Karpas-422 (cell line): ENCODE measurements at places on chromosomes 3 and 15. TPM values are rescaled to one million over a fixed set of nuclear protein-coding genes. Genes with fewer than 3 reads are reported as not detected.

GRCh38 chr3:46604127-46604526 lies 8.2 kb upstream of the FAM240A start:
- DNase-seq: no peak
- no peak overlapping the region for H3K27ac ChIP-seq
- no peaks in the 10 kb centered on the region for H3K4me1 ChIP-seq
- no peaks in the 10 kb centered on the region for H3K27me3 ChIP-seq

CP gene
- not detected in 2 replicates for total RNA-seq

- peak overlapping the region; percentile 92 for H3K27ac ChIP-seq
- H3K27me3 ChIP-seq: no peaks in the 10 kb centered on the region
- H3K4me1 ChIP-seq: peaks cover 98% of the 10 kb centered on the region
- no peaks in the 10 kb centered on the region for H3K36me3 ChIP-seq
- H3K4me3 ChIP-seq: peak overlapping the region; percentile 62
- peak; percentile 79 for DNase-seq
Measured at GRCh38 chr15:74403588-74403919, 30.2 kb downstream of the SEMA7A start.

DNA sequence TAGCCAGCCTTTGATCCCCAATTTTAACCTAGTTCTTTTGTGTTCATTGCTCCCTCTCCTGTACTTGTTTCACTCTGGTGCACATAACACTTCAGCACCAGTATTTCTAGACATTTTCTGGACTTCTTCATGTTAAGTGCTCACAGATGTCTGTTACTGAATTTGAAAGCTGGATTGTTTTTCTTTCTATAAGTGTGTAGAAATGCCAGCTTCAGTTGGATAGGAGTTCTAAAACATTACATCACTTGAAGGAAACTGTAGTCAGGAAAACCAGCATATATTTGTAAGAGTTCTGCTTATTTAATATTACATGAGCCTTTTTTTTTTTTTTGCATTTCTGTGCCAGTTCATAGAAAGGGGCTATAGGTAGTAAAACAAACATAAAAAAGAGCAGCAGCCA lies 21.6 kb downstream of the QTRT2 start:
- H3K4me1 ChIP-seq: no peaks in the 10 kb centered on the region
- no peaks in the 10 kb centered on the region for H3K27me3 ChIP-seq
- H3K4me3 ChIP-seq: no peak overlapping the region
- H3K27ac ChIP-seq: no peak overlapping the region
- no peak for DNase-seq
- H3K36me3 ChIP-seq: peaks cover 73% of the 10 kb centered on the region

DNA sequence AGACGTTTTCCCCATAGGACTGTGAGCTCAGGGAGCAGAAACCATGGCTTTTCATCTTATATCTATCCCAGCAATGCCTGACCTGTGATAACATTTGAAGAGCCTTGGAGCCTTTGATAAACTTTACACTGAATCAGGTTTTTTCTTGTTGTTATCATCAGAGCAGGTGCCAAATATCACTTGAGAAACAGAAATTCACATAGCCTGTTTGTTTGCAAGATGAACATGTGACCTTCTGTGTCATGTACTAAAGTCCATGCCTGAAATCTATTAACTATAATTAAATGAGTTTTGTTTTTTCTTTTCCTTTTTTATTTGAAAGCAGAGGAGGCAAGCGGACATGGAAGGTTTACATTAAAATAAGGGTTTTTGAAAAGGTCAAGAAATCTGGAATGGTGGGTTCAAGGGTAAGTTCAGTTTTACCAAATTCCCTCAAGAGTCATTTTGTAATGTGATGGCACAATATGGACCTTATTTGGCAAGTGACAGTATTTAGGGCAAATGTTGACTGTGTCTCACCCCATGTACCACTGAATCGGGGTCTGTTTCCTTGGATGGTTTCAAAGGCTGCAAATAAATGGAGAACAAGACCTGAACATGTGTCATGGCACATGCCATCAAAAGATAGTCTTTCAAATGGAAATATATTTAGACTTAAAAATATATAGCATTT lies 90.7 kb downstream of the NEK10 start:
- H3K4me3 ChIP-seq: no peak overlapping the region
- no peaks in the 10 kb centered on the region for H3K4me1 ChIP-seq
- H3K27ac ChIP-seq: no peak overlapping the region
- no peaks in the 10 kb centered on the region for H3K27me3 ChIP-seq
- no peak for DNase-seq

DNA sequence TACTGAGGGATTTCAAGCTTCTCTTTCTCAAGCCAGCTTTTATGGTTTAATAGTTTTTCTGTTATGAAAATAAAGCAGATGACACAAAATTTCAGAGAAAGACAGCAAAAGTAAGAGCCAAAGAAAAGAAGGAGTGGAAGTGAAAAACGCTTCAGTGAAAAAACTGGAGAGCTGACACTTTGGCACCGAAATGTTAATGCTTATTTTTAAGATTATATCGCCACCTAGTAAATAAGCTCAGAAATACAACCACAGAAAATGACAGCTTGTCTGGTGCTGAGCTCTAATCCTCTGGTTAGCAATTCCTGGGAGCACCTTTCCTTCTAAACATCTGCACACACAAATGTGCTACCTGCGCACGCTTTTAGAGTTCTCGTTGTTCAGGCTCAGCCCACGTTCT lies 101.6 kb downstream of the ZPLD1 start:
- H3K4me3 ChIP-seq: no peak overlapping the region
- no peaks in the 10 kb centered on the region for H3K36me3 ChIP-seq
- no peaks in the 10 kb centered on the region for H3K27me3 ChIP-seq
- no peaks in the 10 kb centered on the region for H3K4me1 ChIP-seq
- H3K27ac ChIP-seq: no peak overlapping the region

- H3K27ac ChIP-seq: no peak overlapping the region
- no peak overlapping the region for H3K4me3 ChIP-seq
- no peaks in the 10 kb centered on the region for H3K36me3 ChIP-seq
- peak; percentile 58 for DNase-seq
Measured at GRCh38 chr3:36540888-36541518, 160.7 kb downstream of the STAC start.
